ENCODE measurements at places on chromosomes 1 and 21. TPM values are rescaled to one million over a fixed set of nuclear protein-coding genes. Genes with fewer than 3 reads are reported as not detected.

RASAL2 gene
- 0.04 TPM for total RNA-seq

DNA sequence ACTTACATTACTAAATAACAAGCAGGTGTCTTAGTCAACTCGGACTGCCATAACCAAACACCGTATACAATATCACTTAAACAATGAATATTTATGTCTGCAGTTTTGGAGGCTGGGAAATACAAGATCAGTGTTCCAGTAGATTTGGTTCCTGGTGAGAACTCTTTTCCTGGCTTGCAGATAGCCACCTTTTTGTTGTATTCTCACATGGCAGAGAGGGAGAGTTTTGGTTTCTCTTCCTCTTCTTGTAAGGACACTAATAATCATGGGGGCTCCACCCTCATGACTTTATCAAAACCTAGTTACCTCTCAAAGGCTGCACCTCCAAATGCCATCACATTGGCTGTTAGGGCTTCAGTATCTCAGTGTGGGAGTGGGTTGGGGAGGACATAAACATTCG lies 82.9 kb upstream of the CACYBP start:
- DNase-seq = no peak

DNA sequence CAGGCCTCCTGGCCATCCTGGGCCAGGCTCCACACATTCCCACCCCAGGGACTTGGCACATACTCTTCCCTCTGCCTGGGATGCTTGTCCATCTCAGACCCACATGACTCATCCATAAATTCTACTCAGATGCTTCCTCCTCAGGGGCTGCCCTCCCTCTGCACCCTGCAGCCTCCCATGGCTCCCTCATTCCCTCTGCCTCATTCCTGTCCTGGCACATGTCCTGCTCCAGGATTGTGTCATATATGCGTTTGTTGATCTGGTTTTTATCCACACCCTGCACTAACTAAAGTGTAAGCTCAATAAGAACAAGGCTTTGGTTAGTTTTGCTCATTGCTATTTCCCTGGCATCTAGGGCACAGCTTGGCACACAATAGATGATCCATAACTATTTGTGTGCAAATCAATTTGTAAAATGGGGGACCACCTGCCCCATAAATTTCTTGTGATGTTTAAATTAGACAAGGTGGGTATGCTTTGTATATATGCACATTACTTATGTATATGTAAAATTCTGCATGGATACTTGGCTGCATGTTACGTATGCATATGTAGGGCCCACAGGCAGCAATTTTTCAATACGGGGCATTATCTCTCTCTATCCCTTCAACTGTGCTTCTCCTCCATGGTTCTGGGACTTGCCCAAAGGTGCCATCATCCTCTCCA lies 191.4 kb downstream of the PTPRU start:
- no peak for DNase-seq

DNA sequence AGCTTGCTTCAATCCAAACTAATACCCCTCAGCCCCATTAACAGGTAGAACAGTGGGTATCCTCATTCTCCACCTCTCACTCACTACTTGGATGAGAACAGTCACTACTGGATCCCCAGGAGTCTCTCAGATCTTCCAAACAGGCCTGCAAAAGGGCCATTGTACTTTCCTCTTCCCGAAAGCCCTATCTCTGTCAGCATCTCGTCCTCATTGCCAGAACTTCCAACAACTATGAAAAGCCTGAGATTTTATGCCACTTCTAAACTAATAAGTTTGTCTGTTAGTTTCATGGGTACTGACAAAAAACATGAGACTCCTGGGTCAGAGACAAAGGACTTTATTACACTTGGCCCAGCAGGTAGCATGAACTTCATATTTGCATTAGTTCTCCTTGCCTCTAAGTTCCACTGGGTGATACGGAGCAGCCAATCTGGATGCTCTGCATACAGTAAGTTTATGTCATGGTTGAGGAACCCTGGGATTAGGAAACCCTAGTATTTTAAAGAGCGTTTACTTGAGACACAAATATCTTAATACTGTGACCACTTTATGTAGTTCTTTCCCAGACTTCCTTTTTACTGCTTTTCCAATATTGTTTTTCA lies 38.1 kb downstream of the VANGL2 start:
- DNase-seq = no peak

All from CD8-positive, alpha-beta memory T cell (primary cell).